ENCODE measurements at places on chromosomes 1 and 21. TPM values are rescaled to one million over a fixed set of nuclear protein-coding genes. Genes with fewer than 3 reads are reported as not detected.

- H3K27ac ChIP-seq = no peak overlapping the region
- H3K4me1 ChIP-seq = no peaks in the 10 kb centered on the region
- H3K27me3 ChIP-seq = no peaks in the 10 kb centered on the region
- no peak for DNase-seq
Observed at GRCh38 chr1:248786156-248786555, 30.6 kb upstream of the LYPD8 start.

GRCh38 chr1:30332116-30333094, 391.0 kb downstream of the MATN1 start:
- no peak overlapping the region for H3K27ac ChIP-seq
- no peak overlapping the region for H3K4me3 ChIP-seq
- no peaks in the 10 kb centered on the region for H3K27me3 ChIP-seq
- no peaks in the 10 kb centered on the region for H3K36me3 ChIP-seq

DNA sequence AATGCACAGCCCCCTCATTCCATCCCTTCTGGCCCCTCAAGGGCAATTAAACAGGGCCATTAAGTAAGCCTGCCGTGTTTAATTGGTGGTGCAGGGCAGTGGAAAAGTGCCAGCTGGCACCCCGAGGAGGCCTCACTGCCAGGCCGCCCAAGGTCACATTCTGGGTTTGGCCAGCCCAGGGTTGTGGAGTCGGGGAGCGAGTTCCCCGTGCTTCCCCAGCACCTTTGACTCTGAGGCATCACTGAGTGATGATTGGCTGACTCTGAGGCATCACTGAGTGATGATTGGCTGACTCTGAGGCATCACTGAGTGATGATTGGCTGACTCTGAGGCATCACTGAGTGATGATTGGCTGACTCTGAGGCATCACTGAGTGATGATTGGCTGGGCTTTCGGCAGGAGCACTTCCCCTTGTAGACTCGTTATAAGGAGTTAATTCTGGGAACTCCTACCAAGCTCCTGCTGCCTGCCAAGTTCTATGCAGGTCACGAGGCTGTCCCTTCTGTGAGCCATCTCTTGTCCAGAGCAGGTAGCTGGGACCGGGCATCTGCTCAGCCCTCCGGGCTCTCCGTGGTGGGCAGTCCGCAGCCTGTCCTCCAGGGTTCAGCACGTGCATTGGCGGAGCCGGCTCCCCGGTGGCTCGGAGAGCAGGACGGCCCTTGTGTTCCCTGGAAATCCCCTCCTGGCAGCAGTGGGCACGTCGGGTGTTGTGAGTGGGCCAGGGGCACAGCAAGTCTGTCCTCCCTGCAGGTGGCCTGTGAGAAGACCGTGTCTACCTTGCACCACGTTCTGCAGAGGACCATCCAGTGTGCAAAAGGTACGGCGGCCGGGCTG, 20.9 kb downstream of the CSTB start:
- DNase-seq = no peak
- H3K27ac ChIP-seq = no peak overlapping the region
- H3K36me3 ChIP-seq = peaks cover 81% of the 10 kb centered on the region
- no peak overlapping the region for H3K4me3 ChIP-seq

DNA sequence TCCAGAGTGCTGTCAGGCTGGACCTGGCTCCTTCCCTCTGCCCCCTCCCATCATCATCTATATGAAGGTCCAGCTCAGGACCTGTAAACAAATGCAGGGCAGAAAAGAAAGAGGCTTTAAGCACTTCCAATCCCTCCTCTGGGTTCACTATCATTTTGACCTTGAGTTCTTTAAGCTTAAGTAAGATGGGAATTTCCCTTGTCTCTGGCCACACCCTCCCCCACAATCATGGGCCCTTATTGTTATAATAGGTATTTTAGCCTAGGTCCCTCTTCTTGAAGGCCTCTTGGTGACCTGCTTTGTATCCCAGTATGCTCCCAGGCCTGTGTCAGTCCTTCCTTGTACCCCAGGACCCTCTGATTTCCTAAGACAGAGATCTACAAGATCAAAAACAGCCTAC, 45.1 kb upstream of the EPS15 start:
- H3K27me3 ChIP-seq = no peaks in the 10 kb centered on the region
- DNase-seq = no peak
- no peak overlapping the region for H3K27ac ChIP-seq

DNA sequence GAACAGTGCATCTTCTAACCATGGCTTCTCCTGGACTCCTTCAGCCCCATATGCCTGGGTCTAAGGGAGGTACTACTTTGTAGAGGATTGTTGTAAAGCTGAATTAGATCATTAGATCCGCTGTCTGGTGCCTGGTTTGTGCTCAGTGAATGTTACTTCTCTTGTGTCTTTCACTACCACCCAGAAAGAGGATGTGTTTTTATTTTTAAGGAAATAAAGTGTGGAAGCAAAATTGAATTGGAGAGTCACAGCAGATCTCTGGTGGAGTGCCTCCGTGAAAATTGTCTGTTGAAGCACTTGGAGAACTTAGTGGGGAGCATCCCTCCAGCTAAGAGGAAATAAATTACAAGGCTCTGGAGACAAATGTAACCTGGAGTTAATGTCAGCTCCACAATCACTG, 101.8 kb upstream of the ARTN start:
- no peak overlapping the region for H3K27ac ChIP-seq
- H3K27me3 ChIP-seq = no peaks in the 10 kb centered on the region
- H3K36me3 ChIP-seq = no peaks in the 10 kb centered on the region
- H3K4me1 ChIP-seq = peaks cover 30% of the 10 kb centered on the region

DNA sequence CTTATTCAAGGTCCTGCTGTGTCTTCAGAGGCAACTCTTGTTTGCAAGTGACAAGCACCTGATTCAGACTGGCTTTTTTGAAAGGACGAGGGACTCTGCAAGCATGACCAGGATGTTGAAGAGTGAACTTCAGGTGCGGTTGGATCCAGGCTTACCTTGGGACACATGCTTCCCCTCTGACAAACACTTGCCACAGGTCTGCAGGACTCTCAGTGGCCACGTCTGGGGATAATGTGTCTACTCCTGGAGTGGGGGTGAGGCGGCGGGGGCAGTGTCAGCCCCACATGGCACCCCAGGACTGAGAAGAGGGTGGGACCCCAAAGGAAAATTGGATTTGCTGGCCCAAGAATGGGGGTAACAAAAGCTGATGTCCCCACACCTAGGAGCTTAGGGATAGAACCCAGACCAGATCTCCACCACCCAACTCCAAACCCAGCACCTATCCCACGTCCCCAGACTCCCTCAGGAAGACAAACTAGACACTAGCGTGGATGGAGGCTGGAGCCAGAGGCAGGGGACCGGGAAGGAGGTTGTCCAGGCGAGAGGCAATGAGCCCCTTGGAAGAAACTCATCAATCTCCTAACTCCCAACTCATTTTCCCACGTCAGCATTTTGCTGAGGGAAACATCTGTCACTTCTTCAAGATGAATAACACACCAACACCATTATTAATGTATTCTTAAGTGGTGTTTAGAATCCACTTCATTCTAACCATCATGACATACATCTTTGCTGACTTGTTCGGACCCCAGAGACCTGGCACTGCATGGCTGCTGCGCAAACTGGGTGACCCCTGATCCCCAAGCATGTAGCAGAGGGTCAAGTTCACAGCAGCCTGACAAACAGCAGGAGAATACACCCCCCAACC, 32.0 kb upstream of the LAPTM5 start:
- DNase-seq = no peak
- H3K36me3 ChIP-seq = no peaks in the 10 kb centered on the region
- H3K27ac ChIP-seq = no peak overlapping the region
- peaks cover 7% of the 10 kb centered on the region for H3K4me1 ChIP-seq
- no peaks in the 10 kb centered on the region for H3K27me3 ChIP-seq

DNA sequence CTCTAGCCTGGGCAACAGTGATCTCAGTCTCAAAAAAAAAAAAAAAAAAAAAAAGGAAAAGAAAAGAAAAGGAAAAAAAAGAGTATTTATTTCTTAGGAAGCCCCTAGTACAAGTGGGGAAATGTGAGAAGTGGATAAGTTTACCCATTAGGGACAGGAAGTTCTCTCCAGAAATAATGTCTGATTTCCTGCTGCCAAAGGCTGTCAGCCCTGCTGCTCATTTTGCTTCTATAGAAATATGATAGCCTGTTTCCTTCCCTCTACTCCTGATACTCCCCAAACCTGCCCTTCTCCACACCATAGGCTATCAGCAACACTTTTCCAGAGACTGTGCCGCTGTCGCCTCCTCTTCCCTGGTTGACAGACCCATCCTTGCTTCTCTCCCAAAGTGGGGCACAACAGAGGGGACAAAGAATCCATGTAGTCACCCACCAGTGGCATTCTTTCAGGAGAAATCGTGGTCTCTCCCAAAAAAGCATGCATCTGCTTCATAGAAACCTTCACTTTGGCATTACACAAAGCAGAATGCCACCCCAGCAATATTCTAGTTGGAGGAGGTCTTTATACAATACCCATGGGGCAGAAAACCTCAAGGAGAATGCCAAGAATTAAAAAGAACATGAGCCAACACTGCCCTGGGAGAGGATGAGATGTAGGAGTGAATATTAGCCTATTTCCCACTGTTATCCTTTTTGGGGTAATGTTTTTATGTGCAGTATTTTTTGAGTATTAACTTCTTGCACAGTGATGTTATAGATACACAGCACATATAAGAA, 166.3 kb upstream of the NR5A2 start:
- H3K27ac ChIP-seq = no peak overlapping the region
- H3K4me3 ChIP-seq = no peak overlapping the region
- no peaks in the 10 kb centered on the region for H3K4me1 ChIP-seq

The LRRC3 gene
- total RNA-seq = 1.4 TPM

The PLA2G2D gene
- not detected for total RNA-seq

The TEDDM1 gene
- total RNA-seq = not detected

The MTMR11 gene
- 1.2 TPM for total RNA-seq

The ATP6V1G3 gene
- total RNA-seq = not detected

The PLA2G2C gene
- not detected for total RNA-seq

Measured in naive thymus-derived CD4-positive, alpha-beta T cell (primary cell).